Spleen (tissue), 13 donors: ENCODE measurements at places on chromosomes 1 and 21. TPM values are rescaled to one million over a fixed set of nuclear protein-coding genes. Genes with fewer than 3 reads are reported as not detected.

Gene CELA3A
- 1.7 TPM for total RNA-seq

Gene DNAJC28
- 2.1 TPM for total RNA-seq

Gene OXCT2
- 1.2 TPM for total RNA-seq

Gene RPS27
- total RNA-seq, result 1,398 TPM

Gene TRABD2B
- 2.1 TPM for total RNA-seq

Gene GJA9
- not detected for total RNA-seq

Gene RHD
- total RNA-seq, result 1.8 TPM

GRCh38 chr1:157407917-157408525 lies 144.3 kb downstream of the FCRL5 start:
- DNase-seq, result no peak

DNA sequence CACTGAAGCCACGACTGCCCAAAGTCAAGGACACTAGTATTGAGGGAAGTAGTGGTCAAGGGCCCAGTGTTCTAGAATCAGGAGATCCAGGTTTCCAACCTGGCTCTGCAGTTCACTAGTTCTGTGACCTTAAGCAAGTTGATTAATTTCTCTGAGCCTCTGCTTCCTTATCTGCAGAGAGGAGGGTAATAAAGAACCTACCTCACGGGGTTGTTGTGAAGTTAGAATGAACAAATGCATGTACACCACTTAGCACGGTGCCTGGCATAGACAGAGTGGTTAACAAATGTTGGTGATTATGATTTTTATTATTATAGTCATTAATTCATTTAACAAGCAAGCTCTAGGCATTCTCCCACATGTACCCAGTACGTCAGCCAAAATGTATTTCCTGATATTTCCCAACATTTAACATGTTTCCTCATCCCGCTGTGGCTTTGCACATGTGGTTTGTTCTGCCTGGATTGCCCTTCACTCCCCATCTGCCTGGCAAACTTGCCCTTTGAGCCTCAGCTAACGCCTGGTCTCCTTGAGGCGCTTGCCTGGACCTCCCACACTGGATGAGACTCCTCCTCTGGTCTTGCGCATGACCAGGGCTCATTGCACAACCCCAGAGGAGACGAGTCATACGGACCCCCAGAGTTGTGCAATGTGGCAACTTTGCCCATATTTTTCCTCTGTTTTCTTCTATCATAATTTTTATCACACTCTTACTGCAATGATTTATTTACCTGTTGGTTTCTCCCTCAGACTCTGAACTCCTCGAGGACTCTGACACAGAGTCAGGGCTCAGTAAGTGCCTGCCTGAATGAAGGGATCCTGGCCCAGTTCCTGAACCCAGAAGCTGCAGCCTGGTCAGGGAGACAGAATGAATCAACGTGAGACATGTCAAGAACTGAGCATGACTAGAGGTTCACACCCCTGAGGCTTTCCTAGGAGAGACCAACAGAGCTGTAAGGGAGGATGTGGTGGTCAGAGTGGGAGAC lies 20.7 kb upstream of the MFSD2A start:
- peak; percentile 78 for DNase-seq

DNA sequence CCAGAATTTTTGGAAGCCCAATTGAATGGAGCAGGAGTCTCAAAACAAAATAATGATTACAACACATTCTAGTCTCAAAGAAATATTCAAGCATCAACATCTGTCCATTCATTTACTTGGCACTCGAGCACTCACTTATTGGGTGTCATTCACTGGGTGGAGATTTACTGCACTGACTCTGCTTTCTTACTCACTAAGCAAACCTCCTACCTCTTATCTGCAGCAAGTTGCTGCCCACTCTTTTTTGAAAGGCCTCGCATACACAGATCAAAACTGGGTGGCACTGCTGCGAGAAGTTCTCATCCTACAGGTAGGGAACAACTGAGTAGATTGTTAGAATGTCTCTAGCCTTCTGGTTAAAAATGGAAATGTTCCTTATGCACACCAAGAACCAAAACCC lies 18.0 kb downstream of the RHBDL2 start:
- no peak for DNase-seq

DNA sequence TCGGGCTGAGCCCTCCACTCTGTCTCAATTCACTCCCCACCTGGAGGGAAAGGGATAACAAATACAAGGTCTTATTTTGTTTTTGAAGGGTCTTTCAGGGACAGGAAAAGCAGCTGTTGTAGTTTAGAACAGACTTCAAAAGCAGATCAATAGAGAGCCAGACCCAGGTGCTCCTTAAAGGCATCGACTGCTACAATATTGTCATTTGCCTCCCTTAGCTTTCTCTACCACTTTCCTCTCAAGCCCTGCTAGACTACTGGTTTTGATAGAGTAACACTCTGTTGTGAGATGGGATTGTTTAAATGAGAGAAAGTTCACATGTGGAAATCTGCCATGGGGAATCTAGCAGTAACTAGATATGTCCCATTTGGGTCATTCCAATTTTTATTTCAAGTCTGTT lies 24.0 kb downstream of the RGS7 start:
- DNase-seq, result no peak

GRCh38 chr1:24586970-24587820 lies 31.3 kb downstream of the NCMAP start:
- no peak for DNase-seq

DNA sequence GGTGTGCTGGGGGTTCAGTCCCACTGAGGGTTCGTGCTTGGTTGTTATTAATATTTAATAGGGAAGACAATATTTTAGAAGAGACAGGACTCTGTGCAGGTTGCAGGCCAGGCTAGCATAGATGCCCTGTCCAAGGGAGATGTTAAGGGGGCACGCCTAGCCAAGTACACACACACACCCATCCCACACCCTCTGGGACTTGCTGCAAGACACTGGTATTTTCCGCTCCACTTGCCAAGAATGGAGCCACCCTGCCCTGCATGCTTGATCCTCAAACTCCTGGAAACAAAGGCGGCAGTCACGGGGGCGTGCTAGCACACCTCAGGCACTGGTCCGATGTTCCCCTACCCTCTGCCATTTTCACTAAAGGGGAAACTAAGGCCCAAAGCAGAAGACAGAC lies 99.1 kb downstream of the MRPL37 start:
- no peak for DNase-seq

DNA sequence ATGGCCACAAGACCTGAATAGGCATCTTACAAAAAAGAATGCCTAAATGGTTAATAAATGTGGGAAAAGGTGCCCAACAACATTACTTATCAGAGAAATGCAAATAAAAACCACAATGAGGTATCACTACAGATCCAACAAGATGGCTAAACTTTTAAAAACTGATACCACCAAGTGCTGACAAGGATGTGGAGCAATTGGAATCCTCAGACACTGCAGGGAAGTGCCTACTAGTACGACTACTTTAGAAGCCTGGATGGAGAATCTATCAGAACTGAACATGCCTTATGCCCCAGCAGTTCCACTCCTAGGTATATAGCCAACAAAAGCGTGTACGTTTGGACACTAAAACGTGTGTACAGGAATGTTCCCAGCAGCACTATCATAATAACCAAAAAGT lies 19.9 kb downstream of the TNFRSF8 start:
- DNase-seq, result no peak

GRCh38 chr1:89660224-89661061 lies 27.5 kb downstream of the LRRC8C start:
- DNase-seq, result no peak

DNA sequence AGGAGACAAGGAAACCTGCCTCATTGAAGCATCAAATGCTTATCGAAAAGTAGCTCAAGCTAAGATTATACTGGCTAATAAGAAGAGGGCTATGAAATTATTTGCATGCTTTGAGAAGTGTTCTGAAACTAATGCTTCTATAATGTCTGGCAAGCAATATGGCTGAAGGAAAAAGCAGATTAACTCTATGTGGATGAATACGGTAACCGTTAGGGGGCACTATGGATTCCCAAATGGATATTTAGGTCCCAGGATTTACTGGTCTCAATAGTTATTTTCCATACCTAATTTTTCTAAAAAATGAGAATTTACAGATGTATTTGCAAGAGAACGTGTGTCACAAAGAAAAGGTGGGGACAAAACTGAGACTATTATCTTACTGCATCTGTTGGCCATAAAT lies 34.6 kb upstream of the RRP15 start:
- no peak for DNase-seq

DNA sequence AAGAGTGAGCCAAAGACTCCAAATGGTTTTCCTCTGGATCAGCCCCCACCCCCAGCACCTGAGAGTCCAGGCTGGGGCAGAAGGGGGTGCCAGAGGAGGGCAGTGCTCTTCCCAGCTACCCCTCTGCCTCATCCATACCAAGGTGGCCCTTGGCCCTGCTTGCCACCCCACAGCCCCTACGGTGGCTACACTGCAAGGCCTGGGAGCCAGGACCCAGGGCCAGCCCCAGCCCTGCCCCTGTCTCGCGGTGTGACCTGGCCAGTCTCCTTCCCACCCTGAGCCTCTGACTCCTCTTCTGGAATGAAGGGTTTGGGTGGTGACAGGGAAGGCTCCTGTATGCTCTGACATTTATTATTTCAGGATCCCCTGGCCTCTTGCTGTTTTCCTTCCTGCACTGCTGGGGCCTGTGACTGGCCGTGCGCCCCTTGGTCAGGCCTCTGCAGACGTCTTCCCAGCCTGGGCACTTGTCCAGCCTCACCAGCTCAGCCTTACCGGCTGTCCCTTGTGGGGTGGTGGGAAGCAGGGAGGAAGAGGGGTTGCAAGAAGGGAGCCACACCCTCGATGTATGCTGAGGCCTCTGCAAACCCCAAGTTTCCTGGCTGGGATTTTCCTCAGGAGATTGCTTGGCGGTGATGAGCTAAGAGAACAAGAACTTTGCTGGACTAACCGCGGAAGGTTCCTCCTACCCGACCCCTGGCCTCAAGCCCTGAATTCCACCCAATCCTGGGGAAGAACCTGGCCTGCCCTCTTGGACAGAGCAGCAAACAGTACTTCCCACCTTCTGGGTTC lies 13.5 kb downstream of the ASAP3 start:
- no peak for DNase-seq

DNA sequence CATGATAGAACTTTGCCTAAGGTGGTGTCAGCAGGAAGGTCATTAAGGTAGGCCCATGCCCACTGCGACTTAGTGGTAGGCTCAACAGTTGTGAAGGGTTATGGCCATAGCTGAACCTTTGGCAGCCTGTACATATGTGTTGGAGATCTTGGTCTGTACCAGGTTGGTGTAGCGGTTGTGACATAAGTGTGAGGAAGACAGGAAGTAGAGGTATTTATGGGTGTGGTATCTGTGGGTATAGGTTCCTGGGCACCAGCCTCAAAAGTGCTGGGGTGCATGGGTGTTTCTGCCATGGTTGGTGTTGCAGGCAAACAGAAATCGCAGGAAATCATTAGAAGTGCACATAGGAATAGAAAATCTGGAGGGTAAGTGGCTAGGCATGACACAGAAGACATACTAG lies 18.6 kb upstream of the LRIF1 start:
- no peak for DNase-seq

GRCh38 chr1:17599954-17600300 lies 60.4 kb downstream of the ARHGEF10L start:
- DNase-seq, result no peak

DNA sequence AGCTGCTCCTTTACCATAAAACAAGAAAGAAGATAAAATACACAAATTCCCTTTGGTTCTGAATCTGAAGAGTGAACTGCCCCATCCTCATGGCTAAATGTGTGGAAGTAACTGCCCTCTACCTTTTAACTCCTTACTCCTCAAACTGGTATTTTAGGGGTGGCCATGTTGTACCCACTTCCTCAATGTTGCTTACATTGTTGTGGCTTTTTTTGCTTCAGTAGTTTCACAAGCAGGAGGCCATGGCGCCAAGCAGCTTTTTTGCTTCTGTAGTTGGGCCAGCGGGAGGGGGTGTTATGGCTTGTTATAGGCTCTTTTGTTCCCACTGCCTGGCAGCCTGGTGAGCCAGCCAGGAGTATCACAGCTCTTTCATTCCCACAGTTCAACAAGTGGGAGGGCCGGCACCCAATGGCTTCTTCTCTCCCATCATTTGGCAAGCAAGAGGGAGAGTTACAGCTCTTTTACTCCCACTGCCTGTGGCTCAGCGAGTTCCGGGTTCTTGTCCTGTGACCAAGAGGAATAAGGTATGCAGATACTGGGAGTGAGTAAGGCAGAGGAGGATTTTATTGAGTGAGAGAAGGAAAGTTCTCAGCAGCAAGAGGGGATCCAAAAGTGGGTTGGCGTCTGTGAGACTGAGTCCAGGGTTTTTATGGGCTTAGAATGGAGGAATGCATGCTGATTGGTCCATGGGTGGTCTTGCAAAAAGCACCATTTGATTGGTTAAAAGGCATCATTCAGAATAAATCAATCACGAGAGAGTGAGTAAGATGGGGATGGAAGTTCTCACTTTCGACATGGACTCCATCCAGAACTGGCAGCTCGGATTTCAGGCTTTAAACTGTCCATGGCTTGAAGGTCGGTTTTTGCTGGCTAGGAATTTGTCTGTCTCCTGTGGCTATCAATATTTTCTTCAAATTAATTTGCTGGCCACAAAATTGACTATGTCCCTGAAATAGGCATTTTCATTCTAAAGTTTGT lies 429.6 kb downstream of the HLX start:
- no peak for DNase-seq

GRCh38 chr1:66305927-66306326 lies 228.0 kb upstream of the SGIP1 start:
- no peak for DNase-seq

- DNase-seq, result peak; percentile 18
Observed at GRCh38 chr1:53391296-53391695, 63.4 kb upstream of the LRP8 start.

GRCh38 chr1:75725266-75725665 lies 757 bp downstream of the ACADM start:
- DNase-seq, result no peak
